ENCODE measurements at places on chromosomes 5 and 9. TPM values are rescaled to one million over a fixed set of nuclear protein-coding genes. Genes with fewer than 3 reads are reported as not detected.

GRCh38 chr5:3024976-3025375 is 273.5 kb upstream of the IRX2 start:
- DNase-seq = no peak

- DNase-seq = no peak
Observed at GRCh38 chr9:120289990-120290975, 289.7 kb downstream of the CDK5RAP2 start.

GRCh38 chr5:78475370-78475769 is 115.0 kb downstream of the SCAMP1 start:
- no peak for DNase-seq

- DNase-seq = no peak
Observed at GRCh38 chr9:116717150-116717549, 30.0 kb downstream of the TRIM32 start.

Gene FIBCD1
- not detected for total RNA-seq

DNA sequence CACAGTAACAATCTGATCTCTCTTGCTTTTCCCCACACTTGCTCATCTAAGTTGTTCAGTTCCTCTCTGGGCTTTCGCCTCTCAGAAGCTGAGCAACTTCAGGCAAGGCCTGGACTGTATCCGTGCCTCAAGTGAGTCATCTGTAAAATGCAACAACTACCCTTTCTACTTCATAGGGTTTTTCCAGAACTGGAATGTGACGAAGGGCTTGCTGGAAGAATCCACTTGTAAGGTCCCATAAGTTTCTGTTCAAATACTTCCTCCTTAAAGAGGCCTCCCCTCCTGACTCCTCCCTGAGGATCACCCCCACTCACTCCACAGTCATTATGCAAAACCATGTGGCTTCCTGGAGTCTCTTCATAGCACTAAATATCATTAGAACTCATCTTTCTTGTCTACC is 17.5 kb upstream of the INSYN2B start:
- no peak for DNase-seq

Gene LEAP2
- 2.9 TPM for total RNA-seq

GRCh38 chr5:106020894-106021293 is 1649.8 kb downstream of the EFNA5 start:
- DNase-seq = no peak

GRCh38 chr5:158801893-158802292 is 297.8 kb downstream of the EBF1 start:
- no peak for DNase-seq

Data from sciatic nerve (tissue), 2 donors.